ENCODE measurements at places on chromosomes 12 and 14.

DNA sequence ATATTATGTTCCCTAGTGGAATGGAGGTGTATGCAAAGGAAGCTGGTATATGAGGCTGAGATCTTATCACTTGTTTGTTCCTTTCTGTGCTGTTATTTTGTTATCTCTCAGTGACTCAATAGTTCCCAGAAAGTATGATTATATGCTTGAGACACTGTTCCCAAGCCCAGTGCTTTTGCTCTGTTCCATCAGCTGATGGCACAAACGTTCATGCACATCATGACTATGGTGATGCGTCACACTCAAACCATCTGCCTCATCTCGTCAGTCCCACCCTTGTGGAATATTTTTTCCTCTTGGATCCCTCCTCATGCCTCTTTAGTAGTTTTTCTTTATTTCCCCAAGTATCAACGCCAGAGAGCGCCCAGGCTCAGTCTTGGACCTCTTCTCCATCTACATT lies 786.9 kb downstream of the AACS start:
- no peak for DNase-seq

GRCh38 chr14:40581264-40581663 lies 1025.4 kb upstream of the LRFN5 start:
- no peak for DNase-seq

GRCh38 chr12:116607039-116607438 lies 47.9 kb downstream of the MAP1LC3B2 start:
- DNase-seq, result no peak

- DNase-seq, result no peak
Observed at GRCh38 chr12:53044052-53044581, 5.7 kb upstream of the TNS2 start.

DNA sequence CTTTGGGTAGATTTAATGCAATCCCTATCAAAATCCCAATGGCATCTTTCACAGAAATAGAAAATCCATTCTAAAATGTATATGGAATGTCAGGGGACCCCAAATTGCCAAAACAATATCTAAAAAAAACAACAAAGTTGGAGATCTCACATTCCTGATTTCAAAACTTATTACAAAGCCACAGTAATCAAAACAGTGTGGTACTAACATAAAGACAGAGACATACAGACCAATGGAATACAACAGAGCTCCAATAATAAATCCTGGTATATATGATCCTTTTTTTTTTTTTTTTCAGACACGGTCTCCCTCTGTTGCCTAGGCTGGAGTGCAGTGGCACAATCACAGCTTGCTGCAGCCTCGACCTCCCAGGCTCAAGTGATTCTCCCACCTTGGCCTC lies 4.7 kb downstream of the TMBIM4 start:
- no peak for DNase-seq

DNA sequence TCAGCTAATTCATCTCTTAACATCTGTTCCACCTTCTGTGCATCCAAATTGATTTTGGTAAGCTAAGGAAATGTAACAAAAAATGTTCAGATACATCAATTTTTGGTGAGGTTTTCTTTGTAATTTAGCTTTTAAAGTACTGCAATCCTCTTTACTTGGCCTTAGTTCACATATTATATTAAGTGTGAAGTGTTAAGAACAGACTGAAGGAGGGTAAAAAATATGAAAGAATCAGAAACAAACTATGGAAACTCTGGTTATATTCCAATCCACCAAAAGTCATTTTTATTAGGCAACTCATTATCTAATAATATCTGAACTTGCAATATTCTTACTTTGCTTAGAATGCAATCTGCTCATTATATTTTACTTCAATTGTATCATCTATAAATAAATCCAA lies 49.1 kb downstream of the CEP290 start:
- no peak for DNase-seq

GRCh38 chr14:74638066-74638465 lies 26.0 kb upstream of the LTBP2 start:
- no peak for DNase-seq

DNA sequence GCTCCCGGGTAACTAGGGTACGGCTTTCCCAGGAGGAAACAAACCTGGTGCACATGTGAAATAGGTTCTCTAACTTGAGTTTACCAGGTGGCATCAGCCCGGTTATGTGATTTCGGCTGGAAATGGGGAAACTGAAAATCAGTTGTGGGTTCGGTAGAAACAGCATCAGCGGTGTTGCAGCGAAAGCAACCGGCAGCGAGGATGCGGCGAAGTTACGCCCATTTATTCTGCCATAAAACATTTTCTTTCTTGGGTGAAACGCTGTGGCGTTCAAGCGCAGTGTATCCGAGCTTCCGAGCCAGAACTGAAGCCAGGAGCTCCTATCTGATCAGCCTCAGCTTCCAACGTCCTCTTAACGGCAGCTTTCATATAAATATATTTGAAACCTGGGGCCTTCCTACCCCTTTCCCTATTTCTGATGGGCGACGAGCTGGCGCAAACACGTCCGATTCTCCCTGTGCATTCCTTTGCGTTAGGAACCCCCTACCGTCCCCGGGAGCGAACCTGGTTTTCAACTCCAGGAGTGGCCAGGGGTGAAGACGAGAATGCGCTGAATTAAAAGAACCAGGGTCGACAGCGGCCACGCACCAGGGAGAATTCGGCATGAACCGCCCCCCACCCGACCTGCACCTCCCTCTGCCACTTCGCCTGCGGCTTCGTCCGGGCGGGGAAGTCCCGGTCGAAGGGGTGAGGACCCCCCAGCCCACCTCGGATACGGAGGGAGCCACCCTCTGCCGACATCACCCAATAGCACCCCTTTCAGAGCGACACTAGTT lies 1.6 kb downstream of the DPF3 start:
- DNase-seq, result no peak

DNA sequence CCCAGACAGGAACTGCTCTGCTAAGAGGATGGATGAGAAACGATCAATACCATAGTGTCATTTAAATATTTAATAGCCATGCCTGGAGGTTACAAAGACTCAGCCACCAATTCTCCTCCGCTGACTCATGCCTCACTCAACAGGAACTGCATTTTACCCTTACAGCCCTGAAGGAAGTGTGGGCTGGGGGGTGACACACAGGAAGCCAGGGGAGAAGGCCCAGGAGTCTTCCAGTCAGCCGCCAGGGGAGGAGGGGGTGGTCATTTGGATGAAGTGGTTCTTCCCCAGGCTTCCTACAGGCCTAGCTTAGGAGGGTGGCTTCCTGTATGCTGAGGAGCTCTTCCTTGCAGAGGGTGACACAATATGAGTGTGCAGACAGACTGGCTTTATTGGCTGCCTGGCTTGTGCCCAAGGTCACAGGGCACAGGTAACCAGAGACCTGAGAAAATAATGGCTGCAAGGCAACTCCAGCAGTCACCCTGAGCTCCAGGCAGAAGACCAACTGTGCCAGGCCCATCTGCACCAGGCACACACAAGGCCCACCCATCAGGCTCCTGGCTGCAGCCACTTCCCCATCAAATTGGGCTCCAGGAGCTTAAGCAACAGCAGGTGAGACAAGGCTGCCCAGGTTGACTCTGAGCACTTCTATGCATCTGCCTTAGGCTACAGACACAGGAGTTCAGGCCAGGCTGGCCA lies 30.6 kb upstream of the RPLP0 start:
- DNase-seq, result no peak

GRCh38 chr12:89235189-89235993 lies 116.9 kb downstream of the DUSP6 start:
- DNase-seq, result no peak

- no peak for DNase-seq
Observed at GRCh38 chr14:77099425-77100167, 1.5 kb downstream of the CIPC start.

- DNase-seq, result no peak
Observed at GRCh38 chr12:128794661-128795529, 28.9 kb downstream of the SLC15A4 start.

- no peak for DNase-seq
Observed at GRCh38 chr12:126182619-126183236, 1117.5 kb downstream of the AACS start.

DNA sequence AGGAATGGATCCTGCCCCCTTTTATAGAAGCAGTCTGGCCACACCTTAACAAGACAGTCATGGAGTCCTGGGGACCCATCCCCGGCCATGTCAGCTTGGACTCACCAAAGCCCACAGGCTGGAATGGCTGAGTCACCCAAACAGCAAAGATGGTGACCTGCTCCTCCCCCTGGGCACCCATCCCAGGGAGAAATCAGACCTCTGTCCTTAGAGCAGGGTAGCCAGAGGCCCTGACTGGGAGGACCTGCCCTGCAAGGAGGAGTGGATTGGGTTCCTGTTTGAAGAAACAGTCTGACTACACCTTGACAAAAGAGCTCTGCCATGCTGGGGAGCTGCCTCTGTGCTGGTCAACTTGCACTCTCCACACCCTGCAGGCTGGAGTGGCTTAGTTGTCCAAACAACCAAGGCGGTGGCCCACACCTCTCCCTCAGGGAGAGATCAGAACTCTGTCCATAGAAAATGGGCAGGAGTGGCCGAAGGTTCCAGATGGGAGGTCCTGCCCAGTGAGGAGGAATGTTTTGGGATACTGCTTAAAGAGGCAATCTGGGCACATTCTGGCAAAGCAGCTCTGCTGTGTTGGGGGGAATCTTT lies 16.6 kb downstream of the MGP start:
- DNase-seq, result no peak

DNA sequence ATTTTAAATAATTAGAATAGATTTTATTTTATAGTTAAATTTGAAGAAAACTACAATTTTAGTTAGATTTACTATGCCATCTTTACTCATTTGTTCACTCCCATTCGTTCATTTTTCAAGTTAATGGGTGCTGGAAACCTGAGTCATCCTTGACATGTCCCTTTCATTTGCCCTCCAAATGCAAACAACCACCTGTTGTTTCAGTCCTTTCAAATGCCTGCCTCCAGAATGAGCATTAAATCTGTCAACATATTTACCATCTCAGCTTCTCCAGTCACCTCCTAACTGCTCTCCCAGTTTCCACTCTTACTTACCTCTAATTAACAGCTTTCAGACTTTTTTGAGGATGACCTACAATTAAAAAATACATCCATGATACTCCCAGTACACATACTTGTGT lies 375.5 kb downstream of the RAD51B start:
- DNase-seq, result no peak

- DNase-seq, result no peak
Observed at GRCh38 chr12:66059666-66060065, 70.9 kb downstream of the LLPH start.

GRCh38 chr12:11749943-11750690 lies 100.6 kb downstream of the ETV6 start:
- no peak for DNase-seq

DNA sequence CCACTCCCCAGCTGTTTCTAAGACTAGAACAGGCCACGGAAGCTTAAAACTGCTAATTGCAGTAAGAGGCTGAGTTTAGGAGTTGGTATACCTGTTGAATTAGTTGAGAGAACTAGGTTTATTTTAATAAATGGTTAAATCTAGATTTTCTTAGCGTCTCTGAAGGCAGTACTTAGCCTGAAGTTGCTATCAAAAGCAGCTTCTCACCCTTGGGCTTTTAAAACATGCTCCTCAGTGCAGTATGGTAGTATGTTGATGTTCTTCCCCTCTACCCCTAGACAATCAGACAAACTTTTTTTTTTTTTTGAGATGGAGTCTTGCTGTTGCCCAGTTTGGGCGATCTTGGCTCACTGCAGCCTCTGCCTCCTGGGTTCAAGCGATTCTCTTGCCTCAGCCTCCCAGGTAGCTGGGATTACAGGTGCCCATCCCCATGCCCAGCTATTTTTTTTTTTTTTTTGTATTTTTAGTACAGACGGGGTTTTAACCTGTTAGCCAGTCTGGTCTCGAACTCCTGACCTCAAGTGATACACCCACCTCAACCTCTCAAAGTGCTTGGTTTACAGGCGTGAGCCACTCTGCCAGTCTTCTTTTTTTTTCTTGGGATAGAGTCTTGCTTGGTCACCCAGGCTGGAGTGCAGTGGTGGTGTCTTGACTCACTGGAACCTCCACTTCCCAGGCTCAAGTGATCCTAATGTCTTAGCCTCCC lies 6.8 kb downstream of the SRSF5 start:
- DNase-seq, result no peak

DNA sequence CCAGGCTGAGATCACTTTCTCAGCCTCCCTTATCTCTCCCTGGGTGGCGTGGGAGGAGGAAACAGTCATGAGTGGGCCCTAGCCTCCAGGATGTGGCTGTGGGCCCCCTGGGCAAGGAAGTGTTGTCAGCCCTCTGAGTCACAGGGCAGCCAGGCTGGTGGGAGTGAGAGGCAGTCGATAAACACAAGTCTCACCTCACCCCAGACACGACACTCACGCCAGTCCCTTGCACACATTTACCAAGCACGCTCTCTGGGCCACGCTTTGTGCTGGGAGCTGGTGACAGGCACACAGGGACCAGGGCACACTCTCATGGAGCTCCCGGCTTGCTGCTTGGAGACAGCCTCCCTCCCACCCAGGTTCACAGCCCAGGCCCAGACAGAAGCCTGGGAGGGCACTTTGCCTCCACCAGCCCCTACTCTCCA lies 1.9 kb upstream of the KRT79 start:
- no peak for DNase-seq

DNA sequence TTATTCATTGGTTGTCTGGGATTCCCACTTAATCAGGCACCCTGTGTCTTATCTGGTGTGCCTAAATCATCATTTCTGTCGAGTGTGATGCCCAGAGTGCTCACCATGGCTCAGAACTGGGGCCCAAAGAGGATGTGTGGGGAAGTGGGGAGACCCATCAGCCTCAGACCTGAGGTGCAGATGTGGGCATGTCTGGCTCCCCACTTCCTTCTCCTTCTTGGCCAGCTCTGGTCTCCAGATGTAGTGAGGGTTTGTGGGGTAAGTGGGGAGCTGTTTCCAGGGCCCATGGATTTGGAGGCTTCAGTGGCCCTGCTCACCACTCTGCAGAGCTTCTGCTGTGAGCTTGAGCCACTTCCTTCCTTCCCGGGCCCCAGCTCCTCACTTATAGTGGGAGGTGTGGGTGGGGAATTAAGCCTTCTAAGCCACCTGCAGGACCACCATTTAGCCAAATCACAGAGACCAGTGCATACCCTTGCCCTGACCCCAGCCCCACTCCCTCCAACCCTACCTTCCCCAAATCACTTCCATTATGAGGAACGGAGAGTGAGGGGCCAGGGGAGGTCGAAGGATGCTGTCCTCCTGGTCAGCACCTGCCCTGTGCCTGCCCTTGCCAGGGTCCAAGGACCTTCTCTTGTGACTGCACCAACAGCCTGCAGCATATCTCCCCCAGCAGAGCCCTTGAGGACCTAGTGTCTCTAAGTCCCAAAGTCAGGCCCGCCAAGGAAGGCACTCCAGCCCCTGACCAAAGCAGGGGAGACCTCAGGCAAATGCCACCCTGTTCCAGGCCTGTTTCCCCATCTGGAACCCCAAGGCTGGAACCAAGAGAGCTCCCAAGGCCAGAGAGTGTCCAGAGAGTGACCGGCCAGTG lies 278.2 kb upstream of the RTL1 start:
- DNase-seq, result no peak

GRCh38 chr12:28974166-28974565 lies 174.9 kb upstream of the FAR2 start:
- DNase-seq, result no peak

GRCh38 chr14:64422756-64423155 lies 34.6 kb downstream of the MTHFD1 start:
- no peak for DNase-seq

Data from caudate nucleus (tissue), 63 donors.